ENCODE measurements at places on chromosomes 2 and 18.

DNA sequence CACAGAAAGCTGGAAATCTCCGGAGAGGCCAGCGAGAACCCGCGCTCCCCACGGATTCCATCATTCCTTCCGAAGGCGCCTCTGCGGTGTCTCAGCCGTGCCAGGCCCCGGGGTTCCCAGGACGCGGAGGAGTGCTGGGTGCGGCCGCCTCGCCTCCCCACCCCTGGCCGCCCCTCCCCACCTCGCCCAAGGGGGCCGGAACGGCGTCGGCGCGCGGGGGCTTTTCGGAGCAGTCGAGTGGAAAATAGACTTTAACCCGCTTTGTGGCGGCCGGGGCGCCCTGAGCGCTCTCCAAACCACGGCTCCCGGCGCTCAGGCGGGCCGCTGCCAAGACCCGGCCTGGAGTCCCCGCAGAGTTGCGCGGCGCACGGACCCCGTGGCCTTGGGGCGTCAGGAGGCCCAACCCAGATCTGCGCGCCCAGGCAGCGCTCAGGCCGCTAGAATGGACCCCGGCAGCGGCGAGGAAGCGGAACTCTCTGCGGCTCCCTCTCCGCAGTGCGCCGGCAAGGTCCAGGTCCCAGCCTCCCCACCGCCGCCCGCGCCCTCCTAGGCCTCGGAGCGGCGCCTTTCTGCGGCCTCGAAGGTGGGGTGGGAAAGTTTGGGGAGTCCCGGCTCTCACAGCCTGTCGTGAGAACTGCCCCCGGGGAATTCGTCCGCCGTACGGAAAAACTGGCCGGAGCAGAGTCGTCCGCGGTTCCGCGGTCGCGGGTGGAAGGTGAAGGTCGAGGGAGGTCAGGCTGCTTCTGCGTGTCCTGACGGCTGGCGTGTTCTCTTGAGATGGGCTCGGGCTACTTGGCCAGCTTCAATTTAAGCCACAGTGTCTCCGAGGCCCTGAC lies 1.2 kb upstream of the EMX1 start:
- peak; percentile 76 for DNase-seq

DNA sequence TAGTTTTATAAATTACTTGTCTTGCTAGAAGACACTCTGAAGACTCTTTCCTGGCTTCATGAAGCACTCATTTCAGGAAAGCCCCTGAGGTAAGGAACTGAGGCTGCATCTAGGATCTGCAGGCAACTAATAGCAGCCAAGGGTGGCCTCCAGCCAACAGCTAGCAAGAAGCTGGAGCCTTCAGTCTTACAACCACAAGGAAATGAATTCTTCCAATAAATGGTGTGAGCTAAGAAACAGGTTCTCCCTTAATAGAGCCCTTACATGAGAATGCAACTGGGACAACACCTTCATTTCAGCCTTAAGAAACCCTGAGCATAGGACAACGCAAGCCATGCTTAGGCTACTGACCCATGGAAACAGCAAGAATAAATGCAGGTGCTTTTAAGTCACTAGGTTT lies 254.6 kb upstream of the RBBP8 start:
- DNase-seq: peak; percentile 38

DNA sequence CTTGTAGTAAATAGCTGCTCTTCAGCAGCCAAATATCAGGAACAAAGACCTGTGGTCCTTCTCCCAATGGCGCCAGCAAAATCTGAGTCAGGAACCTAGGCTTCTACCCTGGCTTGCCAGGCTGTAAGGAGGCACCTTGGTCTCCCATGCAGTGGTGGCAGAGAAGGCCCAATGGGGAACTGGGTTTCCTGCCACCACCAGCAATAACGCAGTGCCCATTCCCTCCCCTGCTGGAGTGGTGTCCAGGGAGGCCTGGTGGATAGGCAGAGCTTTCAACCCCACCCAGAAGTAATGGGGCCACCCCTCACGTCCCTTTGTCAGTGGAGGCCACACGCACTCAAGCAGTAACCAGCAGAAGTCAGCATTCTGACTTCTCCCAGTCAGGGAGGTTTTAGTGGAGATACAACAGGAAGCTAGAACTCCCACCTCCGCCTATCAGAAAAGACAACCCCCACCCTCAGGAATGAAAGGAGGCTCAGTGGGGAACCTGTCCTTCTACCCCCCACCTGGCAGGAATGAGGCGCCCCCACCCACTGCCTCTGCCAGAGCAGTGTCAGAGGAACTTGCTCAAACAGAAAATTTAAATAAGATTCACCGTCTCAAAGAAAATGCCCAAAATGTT lies 132.4 kb downstream of the COPS8 start:
- no peak for DNase-seq

- DNase-seq: no peak
Measured at GRCh38 chr2:118709786-118710185, 137.7 kb downstream of the EN1 start.

GRCh38 chr2:45000341-45000901 lies 8.8 kb downstream of the SIX2 start:
- DNase-seq: no peak

DNA sequence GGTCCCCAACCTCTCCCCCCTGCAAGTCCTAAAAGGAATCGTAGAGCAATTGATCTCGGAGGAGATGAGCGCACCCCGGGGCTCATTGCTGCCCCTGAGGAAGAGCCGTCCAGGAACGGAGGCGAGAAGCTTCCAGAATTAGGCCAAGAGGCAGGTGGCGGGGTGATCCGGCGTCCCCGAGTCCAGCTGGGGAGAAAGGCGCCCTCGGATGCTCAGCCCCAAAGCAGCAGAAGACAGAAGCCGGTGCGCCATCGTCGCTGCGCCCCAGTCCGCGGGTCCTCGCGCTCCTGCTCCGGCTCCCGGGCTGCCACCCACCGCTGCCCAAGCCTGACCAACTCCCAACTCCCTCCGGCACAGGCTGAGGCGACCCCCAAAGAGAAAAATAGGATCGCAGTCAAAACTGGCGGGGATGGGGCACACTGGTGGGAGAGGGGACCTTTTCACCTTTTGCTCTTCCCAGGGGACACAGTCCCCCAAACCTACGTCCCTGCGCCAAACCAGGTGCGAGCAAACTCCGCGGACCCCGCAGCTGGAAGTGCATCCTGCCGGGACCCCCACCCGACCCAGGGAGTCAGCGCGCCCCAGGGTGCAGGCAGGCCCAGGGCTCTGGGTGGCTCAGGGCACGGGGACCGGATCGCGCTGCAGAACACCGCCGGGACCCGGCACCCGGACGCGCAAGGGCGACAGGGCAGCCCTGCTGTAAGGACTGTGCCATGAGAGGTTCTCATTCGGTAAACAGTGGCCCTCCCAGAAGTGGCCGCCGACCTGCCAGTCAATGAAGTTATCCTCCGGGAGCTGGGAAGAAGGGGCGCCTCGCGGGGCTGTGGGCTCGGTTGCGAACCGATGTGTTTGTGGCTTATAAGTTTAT lies 8.4 kb upstream of the MEIS1 start:
- DNase-seq: no peak

- no peak for DNase-seq
Measured at GRCh38 chr2:990970-991369, 40.3 kb downstream of the SNTG2 start.

DNA sequence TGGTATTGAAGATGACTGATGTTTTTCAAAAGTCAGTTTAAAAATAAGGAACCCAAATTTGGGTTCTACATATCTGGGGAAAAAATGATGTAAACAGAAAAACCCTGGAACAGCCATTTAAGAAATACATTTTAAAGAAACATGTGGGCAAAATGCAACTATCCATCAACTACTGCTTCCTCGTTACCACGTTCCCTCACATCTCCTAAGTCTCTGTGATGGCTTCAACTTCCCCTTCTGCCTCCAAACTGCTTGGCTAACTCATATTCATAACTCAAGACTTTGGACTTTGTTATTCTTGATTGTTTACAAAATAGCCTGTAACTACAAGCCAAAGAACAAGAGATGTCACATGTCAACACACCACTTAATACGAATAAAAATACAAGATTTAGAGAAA lies 116.3 kb downstream of the DYM start:
- no peak for DNase-seq

- DNase-seq: no peak
Measured at GRCh38 chr2:100293341-100294161, 28.8 kb downstream of the LONRF2 start.

- DNase-seq: no peak
Measured at GRCh38 chr2:230957756-230958391, 32.8 kb upstream of the GPR55 start.

DNA sequence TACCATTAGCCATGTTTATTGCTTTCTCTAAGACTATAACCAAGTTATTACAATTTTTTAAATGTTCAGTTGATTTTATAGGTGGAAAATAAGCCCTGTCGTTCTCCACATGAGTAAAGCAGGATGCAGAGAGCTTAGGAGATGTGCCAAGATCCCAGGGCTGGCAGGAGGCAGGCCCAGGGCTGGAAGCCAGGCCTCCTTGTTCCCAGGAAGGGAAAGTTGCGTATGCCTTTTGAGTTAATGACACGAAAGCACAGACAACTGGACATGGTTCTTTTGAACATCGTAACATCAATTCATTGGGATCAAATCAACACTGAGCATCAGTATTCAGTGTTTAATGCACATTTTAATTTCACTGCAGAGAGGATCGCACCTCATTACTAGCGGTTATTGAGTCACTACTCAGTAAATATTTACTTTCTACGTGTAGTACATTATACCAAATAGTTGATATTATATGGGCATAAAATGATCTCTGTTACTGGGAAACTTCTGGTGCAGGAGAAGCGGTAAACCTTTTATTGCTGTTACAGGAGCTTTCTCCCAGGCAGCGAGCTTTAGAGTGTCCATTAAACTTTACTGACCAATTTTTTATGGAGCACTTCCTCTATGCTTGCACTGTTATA lies 60.0 kb downstream of the RNF144A start:
- peak; percentile 70 for DNase-seq

DNA sequence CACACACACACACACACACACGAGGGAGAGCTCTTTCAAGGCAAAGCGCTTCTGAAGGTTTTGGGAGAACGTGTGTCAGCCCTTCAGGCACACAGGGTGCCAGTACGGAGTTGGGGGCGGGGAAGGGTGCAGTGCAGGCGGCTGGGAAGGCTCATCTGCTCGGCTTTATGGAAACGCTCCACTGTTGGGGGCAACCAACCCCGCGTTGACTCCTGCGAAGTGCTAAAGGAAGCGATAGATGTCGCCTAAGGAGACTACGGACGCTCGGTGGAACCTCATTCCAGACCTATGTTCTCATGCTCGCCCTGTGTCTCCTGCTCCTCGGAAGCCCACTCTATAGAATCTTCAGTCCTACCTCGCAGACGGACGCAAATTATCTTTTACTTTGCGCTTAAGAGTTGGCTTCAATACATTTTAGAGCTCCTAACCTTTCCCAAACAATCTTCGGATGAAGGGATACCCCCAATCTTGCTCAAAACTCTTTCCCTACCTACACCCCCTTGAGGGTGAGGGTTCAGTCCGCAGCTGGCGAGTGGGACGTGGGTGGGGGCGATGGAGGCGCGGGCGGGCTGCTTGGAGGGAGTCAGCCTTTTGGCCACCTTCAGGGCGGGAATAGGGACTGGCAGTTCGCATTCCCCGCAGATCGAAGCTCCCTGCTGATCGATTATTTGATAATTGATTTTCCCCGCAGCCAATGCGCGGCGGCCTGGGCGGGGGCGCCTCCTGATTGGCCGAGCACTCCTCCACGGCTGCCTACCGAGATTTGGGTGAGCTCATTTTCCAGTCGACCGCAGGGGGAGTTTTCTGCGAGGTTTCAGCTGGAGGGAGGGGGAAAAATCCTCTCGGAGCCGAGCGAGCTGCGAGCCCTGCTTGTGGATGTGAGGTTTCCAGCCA lies 1.9 kb upstream of the MEIS1 start:
- DNase-seq: peak; percentile 70

GRCh38 chr2:224449212-224450147 lies 47.6 kb upstream of the FAM124B start:
- no peak for DNase-seq

Measured in transverse colon (tissue), 4 donors.